Activated T-cell treated with anti-CD3 and anti-CD28 coated beads, Interleukin-2, amount 50 U/mL, for 72 hours (primary cell): ENCODE measurements at places on chromosomes 16 and 17.

- H3K27me3 ChIP-seq: peaks cover 10% of the 10 kb centered on the region
- H3K36me3 ChIP-seq: no peaks in the 10 kb centered on the region
- H3K27ac ChIP-seq: no peak overlapping the region
- peaks cover 5% of the 10 kb centered on the region for H3K4me1 ChIP-seq
These were observed 57.4 kb downstream of the EMP2 start for GRCh38 chr16:10522966-10523365.

DNA sequence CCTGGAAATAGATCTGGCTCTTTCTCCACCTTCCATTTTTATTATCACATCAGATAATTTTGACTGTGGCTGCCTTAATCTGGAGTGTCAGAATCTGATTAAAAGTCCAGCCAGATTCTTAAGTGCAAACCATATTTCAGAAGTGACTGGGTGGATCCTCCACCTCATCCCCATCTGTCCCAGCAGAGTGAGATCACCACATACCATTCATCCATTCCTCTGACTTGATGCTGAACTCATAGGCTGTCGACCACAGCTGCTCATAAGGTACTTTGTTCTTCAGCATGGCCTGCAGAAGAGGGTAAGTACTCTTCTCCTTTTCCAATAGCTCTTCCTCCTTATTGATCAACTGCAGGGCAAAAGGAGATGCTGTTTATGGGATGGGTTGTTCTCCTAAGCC is 53.5 kb downstream of the DNAH3 start:
- H3K4me1 ChIP-seq: no peaks in the 10 kb centered on the region
- DNase-seq: no peak
- no peak overlapping the region for H3K27ac ChIP-seq
- no peak overlapping the region for H3K4me3 ChIP-seq
- peaks cover 35% of the 10 kb centered on the region for H3K27me3 ChIP-seq
- no peaks in the 10 kb centered on the region for H3K36me3 ChIP-seq

GRCh38 chr17:12114686-12115418 is 94.2 kb downstream of the MAP2K4 start:
- no peak for DNase-seq
- H3K4me1 ChIP-seq: no peaks in the 10 kb centered on the region
- no peak overlapping the region for H3K4me3 ChIP-seq
- H3K27ac ChIP-seq: no peak overlapping the region
- H3K36me3 ChIP-seq: peaks cover 34% of the 10 kb centered on the region

DNA sequence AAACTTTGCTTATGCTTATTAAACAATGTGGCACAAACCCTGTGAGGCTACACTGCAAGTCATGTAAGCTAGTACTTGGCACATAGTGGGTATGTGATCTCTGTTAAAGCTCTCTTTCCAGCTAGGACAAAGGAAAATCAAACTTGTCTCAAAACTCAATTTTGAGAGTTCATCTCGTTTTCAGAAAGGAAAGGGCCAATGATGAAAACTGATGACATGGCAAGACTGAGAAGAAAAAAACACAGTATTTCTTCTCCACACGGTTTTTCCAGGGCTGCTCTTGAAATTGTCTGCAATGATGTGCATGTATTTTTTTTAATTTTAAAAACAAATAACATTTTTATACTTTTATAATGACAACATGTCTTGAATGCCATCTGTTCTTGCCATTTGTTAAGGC is 389.8 kb downstream of the CA10 start:
- H3K27ac ChIP-seq: no peak overlapping the region
- peaks cover 8% of the 10 kb centered on the region for H3K4me1 ChIP-seq
- no peak for DNase-seq
- H3K4me3 ChIP-seq: no peak overlapping the region
- peaks cover 10% of the 10 kb centered on the region for H3K27me3 ChIP-seq

DNA sequence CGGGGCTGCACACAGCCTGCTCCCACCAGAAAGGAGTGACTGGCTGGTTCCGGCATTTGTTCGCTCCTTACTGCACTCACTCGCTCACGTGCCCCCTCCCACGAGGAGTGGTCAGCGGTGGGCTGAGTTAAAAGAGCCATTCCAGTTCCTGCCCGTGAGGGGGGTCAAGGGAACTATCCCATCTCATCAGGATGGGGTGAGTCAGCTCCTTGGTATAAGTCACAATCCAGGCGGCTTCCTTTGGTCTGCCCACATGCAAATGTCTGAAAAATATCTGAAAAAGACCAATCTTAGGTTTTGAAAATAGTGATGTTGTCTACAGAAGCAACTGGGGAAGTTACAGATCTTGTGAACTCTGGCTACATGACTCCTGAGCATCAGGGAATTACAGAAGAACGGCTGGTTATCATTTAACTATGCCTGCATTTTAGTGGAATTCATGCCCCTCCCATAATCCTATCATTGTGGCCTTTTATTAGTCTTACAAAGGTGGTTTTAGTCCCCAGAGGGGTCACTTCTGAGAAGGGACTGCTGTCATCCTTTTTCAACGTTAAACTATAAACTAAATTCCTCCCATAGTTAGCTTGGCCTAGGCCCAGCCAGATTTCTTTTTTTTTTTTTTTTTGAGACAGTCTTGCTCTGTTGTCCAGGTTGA is 9.8 kb upstream of the TNFSF12 start:
- no peak overlapping the region for H3K27ac ChIP-seq
- no peaks in the 10 kb centered on the region for H3K27me3 ChIP-seq
- H3K36me3 ChIP-seq: no peaks in the 10 kb centered on the region

- H3K27ac ChIP-seq: peak overlapping the region; percentile 27
- DNase-seq: peak; percentile 60
- H3K4me1 ChIP-seq: peaks cover 27% of the 10 kb centered on the region
- no peaks in the 10 kb centered on the region for H3K36me3 ChIP-seq
These were observed 22.6 kb upstream of the MPHOSPH6 start for GRCh38 chr16:82192665-82193064.

DNA sequence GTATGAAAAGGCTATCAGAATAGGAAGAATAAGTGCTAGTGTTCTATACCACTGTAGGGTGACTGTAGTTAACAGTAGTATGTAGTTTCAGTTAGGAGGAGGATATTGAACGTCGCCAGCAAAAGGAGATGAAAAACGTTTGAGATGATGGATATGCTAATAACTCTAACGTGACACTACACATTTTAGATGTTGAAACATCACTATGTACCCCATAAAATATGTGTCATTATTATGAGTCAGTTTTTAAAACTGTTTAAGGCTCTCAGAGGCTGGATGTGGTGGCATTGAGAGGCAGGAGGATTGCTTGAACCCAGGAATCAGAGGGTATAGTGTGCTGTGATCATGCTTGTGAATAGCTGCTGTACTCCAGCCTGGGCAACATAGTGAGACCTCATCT is 31.8 kb downstream of the UBN1 start:
- DNase-seq: no peak
- peaks cover 5% of the 10 kb centered on the region for H3K36me3 ChIP-seq
- H3K27me3 ChIP-seq: no peaks in the 10 kb centered on the region
- H3K4me1 ChIP-seq: no peaks in the 10 kb centered on the region

DNA sequence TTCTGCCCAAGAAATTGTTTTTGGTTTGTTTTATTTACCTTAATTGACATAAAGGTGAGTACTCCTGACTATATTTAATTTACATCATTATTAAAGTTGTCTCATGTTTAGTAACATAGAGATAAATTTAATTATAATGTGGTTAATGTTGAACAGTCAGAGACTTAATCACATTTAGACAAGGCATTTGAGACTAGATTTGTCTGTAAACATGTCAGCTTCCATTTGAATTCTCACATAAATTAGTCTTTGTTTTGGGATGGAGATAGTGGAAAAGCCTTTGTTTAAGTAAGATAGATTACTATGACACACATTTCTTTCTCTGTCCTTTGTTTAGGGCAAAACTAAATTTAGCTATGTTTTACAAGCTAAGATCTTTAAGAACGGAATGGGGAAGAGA is 18.5 kb upstream of the BCAS3 start:
- DNase-seq: no peak
- H3K4me3 ChIP-seq: no peak overlapping the region
- no peaks in the 10 kb centered on the region for H3K27me3 ChIP-seq
- H3K27ac ChIP-seq: no peak overlapping the region
- no peaks in the 10 kb centered on the region for H3K36me3 ChIP-seq

DNA sequence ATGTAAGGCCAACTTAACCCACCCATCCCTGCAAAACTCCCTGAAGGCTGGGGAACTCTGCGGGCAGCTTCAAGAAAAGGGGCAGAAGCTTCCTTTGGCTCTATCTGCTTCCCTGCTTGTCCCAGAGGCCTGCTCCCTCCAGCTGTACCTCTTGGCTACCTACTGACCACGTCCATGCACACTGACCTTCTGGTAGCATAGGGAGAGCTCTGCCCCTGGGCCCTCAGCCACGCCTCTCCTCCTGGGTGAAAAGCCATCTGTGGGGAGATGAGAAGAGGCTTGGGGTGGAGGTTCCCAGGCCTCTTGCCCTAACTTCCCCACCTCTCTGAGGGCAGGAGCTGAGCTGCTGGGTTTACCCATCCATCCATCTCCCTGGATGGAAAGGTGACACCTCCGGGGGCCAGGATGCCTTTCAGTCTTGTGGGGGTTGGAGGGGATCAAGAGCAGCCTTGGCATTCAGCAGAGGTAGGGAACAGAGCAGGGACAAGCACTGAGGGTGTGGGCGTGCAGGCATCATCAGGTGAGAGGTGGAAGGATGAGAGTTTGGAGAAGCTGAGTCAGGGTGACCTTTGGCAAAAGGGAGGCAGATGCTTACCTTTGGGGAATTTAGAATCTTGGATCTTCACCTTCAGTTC is 23.4 kb upstream of the MFSD6L start:
- peaks cover 2% of the 10 kb centered on the region for H3K36me3 ChIP-seq
- no peaks in the 10 kb centered on the region for H3K4me1 ChIP-seq
- H3K27me3 ChIP-seq: peaks cover 4% of the 10 kb centered on the region
- no peak overlapping the region for H3K4me3 ChIP-seq
- no peak for DNase-seq

GRCh38 chr16:69423189-69423588 is 1.2 kb upstream of the CYB5B start:
- peaks cover 5% of the 10 kb centered on the region for H3K36me3 ChIP-seq
- H3K4me3 ChIP-seq: peak overlapping the region; percentile 52
- DNase-seq: no peak
- no peaks in the 10 kb centered on the region for H3K27me3 ChIP-seq

DNA sequence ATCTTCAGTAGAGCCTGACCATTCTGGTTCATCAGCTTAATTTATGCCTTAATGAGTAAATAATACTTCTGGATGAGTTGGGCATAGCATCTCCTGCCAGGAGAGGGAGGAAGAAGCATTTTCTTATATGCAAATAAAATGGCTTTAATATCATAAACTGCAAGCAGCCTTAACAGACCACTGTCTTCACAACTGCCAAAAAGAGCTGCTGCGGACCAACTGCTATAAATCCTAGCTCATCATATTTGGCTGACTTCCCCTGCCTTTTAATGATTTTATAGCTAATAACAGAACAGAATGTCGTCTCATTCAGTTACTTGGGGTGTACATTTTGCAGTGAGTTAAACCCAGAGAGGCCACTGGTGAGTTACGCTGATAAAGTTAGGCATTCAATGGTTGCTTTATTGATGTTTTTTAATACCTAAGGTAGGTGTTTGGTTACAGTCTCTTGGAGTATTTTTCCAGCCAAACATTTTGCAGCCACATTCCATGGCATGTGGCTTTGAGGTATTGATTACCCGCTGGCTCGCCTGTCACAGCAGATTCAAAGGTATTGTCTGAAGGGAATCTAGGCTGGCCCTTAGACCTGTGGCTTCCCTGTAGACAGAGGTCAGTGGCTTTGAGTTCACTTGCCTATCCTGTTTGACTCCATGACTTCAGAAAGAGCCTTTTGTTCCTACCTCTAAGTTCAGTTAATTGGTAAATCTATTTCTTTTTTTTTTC is 16.4 kb downstream of the FAM20A start:
- H3K36me3 ChIP-seq: no peaks in the 10 kb centered on the region
- DNase-seq: no peak
- H3K4me3 ChIP-seq: no peak overlapping the region
- no peaks in the 10 kb centered on the region for H3K27me3 ChIP-seq
- no peak overlapping the region for H3K27ac ChIP-seq

DNA sequence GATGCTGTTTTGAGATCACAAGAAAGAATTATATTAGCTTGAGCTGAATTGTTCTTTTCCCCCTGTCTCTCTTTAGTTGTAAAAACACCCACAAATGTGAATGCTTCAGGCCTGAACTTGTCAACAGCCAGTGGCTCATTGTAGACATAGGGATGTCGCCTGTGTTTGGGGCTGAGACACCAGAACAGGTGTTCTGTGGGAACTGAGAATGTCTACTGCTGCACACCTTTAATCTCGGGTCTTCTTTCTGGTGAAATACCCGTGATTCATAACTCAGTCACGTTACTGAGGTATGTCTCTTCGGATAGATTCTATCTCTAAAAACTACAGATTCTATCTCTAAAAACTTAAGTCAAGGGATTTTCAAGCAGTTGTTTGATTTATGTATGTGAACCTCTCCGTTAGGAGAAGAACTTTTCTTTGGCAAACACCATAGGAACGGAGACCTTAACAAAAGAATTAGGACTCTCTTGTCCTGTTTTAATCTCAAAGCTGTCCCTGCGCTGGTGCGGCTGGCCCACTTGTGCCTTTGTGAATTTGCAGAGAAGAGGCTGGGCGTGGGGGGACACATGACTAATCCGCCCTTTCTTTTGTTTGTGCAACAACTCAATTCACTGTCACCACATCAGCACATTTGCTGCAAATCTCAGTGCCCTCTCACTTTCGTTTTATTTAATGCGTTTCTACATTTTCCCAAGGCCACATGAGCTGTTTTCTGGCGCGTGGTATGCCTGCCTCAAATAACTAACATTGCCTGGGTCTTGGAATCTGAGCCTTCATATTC is 643.0 kb downstream of the MAF start:
- peak overlapping the region; percentile 94 for H3K27ac ChIP-seq
- peaks cover 6% of the 10 kb centered on the region for H3K27me3 ChIP-seq
- DNase-seq: peak; percentile 53
- peak overlapping the region; percentile 71 for H3K4me3 ChIP-seq
- H3K4me1 ChIP-seq: peaks cover 26% of the 10 kb centered on the region

GRCh38 chr17:5931616-5932015 is 138.6 kb upstream of the WSCD1 start:
- DNase-seq: no peak
- no peak overlapping the region for H3K27ac ChIP-seq
- H3K36me3 ChIP-seq: no peaks in the 10 kb centered on the region
- peaks cover 15% of the 10 kb centered on the region for H3K27me3 ChIP-seq

GRCh38 chr17:31721291-31722025 is 137.6 kb downstream of the COPRS start:
- peaks cover 19% of the 10 kb centered on the region for H3K27me3 ChIP-seq
- no peak overlapping the region for H3K27ac ChIP-seq
- no peak overlapping the region for H3K4me3 ChIP-seq
- no peaks in the 10 kb centered on the region for H3K4me1 ChIP-seq
- no peak for DNase-seq

DNA sequence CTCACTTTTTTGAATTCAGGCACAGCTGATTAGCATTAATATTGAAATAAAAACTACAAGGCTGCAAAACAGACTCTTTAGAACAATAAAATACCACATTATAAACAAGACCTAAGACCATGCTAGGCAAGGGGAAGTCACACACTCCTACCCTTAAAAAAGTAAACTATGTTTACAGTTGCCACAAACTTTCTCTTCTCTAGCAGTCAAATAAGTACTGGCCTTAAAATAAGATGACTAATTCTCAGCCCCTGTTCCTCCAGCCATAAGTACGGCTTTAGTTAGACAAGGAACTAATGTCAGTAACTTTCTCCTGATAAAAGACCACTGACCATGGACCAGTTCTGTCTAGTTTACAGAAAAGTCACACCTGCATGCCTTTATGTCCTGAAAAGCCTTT is 19.5 kb upstream of the CPHXL start:
- H3K27ac ChIP-seq: no peak overlapping the region
- no peaks in the 10 kb centered on the region for H3K4me1 ChIP-seq
- H3K36me3 ChIP-seq: peaks cover 7% of the 10 kb centered on the region
- H3K4me3 ChIP-seq: no peak overlapping the region
- H3K27me3 ChIP-seq: peaks cover 23% of the 10 kb centered on the region

GRCh38 chr17:47192554-47192953 is 3.5 kb upstream of the CDC27 start:
- peaks cover 5% of the 10 kb centered on the region for H3K36me3 ChIP-seq
- H3K4me1 ChIP-seq: peaks cover 11% of the 10 kb centered on the region
- H3K27me3 ChIP-seq: no peaks in the 10 kb centered on the region
- no peak overlapping the region for H3K27ac ChIP-seq
